Stimulated activated CD8-positive, alpha-beta memory T cell treated with anti-CD3 and anti-CD28 coated beads, Interleukin-7, amount 100 ng/mL, for 1 hour (primary cell): ENCODE measurements at places on chromosomes 11 and 22.
A peak's percentile ranks its signal among the peaks of the same experiment; 100 is the strongest.

- DNase-seq, result no peak
Measured at GRCh38 chr11:43810929-43811596, 69.6 kb upstream of the ALKBH3 start.

GRCh38 chr11:113393501-113393985 lies 6.0 kb downstream of the ANKK1 start:
- DNase-seq, result no peak

- DNase-seq, result no peak
Measured at GRCh38 chr22:44316393-44317122, 3.8 kb upstream of the SHISAL1 start.

- no peak for DNase-seq
Measured at GRCh38 chr11:125957618-125958332, 11.9 kb downstream of the VSIG10L2 start.

- DNase-seq, result no peak
Measured at GRCh38 chr22:36180928-36181327, 20.4 kb upstream of the APOL3 start.

DNA sequence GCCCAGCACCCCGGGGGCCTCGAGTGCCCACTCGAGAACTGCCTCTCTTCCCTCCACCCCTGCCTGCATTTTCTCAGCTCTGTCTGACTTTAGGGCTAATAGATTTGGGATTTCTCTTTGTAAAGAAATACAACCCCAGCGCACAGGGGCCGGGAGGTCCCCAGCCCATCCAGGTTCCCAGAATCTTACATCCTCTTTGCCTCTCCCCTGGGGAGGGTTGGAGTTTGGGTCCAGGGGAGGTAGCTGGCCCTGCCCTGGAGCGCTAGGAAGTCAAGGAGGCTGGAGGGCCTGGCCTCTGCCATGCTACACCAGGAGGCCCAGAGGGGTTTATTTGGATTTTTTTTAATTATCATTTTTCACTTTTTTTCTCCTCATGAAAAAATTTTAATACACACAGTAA lies 65.7 kb upstream of the LMO1 start:
- DNase-seq, result no peak

- DNase-seq, result no peak
Measured at GRCh38 chr22:36399472-36399778, 11.7 kb upstream of the MYH9 start.

DNA sequence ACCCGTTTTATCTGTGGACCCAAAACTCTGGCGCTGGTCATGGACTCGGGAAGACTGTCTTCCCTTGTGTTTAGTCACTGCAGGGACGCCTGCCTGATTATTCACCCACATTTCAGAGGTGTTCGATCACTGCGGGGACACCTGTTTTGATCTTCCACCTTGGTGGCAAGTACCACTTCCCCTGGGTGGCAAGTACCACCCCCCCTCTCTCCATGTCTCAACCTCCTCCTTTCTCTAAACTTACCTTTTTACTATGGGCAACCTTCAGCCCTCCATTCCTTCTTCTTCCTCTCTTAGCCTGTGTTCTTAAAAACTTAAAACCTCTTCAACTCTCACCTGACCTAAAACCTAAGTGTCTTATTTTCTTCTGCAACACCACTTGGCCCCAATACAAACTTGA lies 1.9 kb upstream of the NDUFC2 start:
- DNase-seq, result no peak

DNA sequence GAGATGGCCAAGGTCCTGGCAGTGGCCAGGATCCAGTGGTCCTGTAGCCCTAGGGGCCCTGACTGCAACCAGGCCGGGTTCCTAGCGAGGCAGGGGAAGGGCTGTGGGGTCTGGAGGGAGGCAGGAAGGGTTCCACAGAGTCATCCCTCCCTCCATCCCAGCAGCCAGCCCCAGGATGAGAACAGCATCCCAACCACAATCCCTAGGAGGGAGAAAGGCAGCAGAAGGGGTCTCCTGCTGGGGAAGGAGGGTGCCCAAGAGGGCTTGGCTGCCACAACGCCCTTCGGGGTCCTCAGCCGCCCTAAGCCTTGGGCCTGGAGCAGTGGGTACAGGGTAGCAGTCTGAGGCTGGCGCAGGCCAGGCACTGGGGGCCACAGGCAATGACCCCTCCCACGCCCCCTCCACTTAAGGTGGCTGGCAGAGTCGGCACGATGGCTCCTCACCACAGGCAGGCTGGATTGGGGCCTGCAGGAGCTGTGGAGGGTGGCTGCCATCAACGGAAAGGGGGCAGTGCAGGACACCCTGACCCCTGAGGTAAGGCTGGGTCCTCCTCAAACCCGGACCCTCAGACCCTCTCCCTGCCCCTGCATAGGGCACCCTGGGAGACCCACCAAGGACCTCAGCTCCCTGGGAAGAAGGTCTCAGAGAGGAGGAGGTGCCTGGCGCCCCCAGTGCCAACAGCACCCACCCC lies 7.2 kb downstream of the SLC22A12 start:
- no peak for DNase-seq

DNA sequence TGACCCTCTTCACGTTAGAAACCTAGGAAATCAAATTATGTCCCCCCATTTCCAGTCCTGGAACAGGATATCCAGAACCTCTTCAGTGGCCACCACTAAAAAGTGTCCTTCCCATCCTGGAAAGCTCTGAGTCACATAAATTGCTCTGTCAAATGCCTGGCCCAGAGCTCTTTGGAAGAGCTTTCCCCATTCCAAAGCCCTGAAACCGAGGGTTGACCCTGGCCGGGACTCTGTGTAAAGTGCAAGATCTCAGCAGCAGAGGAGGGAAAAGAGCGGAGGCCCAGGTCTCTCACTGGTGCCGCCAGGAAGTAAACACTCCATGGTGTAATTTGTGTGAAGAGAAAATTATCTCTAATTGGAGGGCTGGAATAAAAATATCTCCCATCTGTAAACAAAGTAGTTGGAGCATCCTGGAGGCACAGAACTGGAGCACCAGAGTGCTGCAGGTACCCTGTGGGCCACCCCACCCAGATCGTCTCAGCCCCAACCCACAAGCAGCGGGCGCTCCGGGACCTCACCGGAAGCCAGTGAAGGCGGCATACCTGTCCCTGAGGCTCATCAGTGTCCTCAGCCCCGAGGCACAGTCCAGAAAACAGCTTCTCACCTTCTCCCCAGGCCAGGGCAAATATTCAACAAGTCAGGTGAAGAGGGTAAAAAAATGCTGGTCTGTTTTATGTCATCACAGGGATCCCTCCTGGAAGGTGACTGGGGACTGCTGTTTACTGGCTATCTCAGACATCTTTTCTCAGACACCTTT lies 4.7 kb upstream of the JAM3 start:
- no peak for DNase-seq

- no peak for DNase-seq
Measured at GRCh38 chr11:132101881-132102280, 731.5 kb downstream of the NTM start.

GRCh38 chr11:116066777-116067176 lies 562.6 kb upstream of the CADM1 start:
- no peak for DNase-seq

DNA sequence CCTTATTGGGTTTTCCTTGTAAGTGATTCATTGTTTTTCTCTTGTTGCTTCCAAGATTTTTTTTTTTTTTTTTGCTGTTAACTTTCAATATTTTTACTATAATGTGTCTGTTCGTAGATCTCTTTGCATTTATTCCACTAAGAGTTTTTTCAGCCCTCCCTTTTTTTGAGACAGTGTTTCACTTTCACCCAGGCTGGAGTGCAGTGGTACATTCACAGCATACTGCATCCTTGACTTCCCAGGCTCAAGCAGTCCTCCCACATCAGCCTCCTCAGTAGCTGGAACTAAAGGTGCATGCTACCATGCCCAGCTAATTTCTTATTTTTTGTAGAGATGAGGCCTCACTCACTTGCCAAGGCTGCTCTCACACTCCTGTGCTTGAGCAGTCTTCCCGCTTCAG lies 1282.0 kb upstream of the CNTN5 start:
- no peak for DNase-seq

GRCh38 chr11:17718510-17718962 lies 835 bp upstream of the MYOD1 start:
- DNase-seq, result no peak

- no peak for DNase-seq
Measured at GRCh38 chr11:73998846-73999575, 9.9 kb downstream of the UCP3 start.

DNA sequence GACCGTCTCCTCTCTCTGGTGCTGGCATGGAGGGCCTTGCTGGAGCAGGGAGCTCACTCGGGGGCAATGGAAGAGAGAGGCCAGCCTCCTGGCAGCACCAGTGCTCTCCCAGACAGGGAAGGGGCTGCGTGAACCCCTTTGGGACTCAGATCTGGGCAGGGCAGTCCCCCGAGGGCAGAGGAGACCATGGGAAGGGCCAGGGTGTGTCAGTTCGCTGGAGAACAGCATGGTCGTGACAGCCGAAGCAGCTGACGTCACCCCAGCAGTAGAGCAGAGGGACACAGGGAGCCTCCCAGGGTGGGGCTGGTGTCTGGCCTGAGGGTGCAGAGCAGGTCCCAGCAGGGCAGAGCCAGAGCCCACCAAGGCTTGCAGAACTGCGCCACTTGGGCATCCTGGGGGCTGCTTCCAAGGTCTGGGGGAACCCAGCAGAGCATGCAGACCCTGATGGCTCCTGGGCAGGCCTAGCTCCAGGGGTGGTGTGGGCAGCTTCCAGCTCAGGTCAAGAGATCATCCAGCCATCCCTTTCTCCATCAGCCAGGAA lies 71.0 kb upstream of the KCNQ1OT1 start:
- DNase-seq, result no peak

DNA sequence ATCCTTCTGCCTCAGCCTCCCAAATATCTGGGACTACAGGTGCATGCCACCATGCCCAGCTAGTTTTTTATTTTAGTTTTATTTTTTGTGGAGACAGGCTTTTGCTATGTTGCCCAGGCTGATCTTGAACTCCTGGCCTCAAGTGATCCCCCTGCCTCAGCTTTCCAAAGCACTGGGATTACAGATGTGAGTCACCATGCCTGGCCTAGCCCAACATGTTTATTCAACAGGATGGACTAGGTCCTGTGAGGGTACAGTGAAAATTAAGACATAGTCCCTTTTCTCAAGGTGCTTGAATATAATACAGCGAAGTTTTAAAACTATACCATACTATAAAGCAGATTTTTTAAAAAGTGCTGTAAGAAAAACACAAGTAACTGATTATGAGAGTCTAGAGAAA lies 45.2 kb upstream of the EED start:
- DNase-seq, result no peak

DNA sequence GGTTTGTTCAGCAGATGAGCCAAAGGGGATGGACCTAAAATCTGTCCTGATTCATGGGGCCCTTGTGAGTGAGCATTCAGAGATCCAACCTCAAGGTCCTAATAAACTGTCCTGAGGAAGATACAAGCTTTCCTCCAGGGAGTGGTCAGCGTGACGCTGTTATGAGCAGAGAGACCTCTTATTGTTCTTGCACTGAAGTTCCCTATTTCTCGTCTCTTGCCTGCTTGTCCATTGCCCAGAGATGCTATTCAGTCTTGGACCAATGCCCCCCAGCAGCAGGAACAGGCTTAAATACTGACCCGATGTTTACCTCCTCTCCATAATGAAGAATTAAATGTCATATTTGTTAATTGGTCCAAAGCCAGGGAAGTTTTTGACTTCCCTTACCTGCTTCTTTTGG lies 225.2 kb upstream of the PGR start:
- DNase-seq, result no peak

GRCh38 chr11:68331338-68331947 lies 19.1 kb downstream of the LRP5 start:
- DNase-seq, result no peak

DNA sequence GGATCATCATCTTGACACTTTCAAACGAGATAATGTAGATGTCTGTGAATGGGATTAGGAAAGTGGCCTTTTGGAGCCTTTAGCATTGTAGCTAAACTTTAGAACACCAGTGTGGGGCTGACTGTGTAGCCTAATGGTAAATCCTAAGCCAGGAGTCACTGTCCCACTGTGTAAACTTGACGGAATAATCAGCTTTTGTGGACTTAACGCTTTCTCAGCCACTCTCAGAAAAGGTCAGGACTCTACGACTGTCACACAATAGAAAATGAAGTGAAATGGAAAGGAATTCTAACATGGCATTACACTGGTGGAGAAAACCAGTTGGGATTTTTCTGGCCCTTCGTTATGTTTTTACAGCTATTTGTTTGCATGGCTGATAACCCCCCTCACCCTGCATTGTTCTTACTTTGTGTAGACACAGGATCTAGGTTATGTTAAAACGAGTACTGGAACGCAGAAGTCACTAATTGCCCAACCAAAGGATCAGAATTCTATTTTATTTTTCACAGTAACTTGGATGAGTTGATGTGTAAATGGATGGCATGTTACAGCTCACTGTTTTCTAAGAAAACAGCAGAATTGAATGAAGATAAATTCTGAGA lies 22.0 kb upstream of the GRAMD1B start:
- no peak for DNase-seq

DNA sequence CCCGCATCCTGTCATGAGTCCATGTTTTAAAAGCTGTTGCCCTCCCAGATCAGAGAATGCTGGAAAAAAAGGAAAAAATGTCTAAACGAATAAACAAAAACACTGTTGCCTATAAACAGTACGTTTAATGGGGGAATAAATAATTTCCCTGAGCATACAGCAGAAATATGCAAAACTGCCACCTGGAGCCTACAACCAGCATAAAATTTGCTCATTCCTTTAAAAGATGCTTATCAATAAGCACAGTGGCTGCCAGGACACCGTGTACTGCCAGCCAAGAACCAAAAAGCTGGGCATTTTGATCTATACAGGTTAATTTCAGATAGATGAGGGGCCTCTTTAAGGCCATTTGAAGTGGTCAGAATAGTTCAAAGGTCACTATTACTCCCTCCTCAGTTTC lies 5.7 kb upstream of the CPT1A start:
- DNase-seq, result no peak

GRCh38 chr11:130001461-130002351 lies 929 bp downstream of the PRDM10 start:
- DNase-seq, result peak; percentile 1

DNA sequence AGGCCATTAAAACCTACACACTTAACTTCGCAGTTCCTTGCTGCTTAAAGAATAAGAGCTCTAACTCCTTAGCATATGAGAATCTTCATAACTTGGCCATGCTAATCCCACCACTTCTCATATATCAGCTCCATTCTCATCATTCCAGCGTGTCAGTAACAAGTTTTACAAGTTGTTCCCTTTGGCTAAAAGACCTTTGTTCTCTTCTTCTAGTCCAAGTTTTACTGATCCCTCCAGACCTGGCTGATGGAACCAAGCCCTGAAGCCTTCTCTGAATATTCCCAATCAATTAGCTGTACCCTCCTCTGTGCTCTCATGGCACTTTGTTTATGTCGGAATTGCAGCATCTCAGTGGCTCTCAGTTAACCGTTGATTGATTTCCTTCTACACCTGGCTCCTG lies 35.8 kb downstream of the GAB2 start:
- DNase-seq, result no peak

GRCh38 chr22:39933741-39934140 lies 26.5 kb upstream of the TMA7B start:
- DNase-seq, result no peak

GRCh38 chr22:50232481-50233151 lies 12.2 kb downstream of the TUBGCP6 start:
- no peak for DNase-seq

GRCh38 chr22:29854432-29854831 lies 16.4 kb upstream of the ASCC2 start:
- no peak for DNase-seq
